ENCODE measurements at places on chromosomes 12 and 14.

DNA sequence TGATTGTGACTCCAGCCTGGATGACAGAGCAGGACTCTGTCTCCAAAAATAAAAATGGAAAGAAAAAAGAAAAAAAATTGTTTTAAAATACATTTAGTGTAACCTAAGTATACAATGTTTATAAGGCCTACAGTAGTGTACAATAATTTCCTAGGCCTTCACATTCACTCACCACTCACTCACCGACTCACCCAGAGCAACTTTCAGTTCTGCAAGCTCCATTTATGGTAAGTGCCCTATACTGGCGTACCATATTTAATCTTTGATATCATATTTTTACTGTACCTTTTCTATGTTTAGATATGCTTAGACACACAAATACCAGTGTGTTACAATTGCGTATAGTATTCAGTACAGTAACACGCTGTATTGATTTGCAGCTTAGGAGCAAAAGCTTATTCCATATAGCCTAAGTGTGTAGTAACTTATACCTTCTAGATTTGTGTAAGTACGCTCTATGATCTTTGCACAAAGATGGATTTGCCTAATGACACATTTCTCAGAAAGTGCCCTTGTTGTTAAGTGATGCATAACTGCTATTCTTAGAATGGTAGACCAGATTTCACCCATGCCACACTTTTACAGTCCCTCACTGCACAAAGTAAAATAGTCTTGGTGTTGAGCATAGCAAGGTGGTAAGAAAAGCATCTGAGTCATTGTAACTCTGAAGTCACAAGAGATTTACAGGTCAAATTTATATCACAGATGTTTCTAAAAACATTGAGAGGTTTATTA lies 151.9 kb downstream of the LRRK2 start:
- no peak for DNase-seq

DNA sequence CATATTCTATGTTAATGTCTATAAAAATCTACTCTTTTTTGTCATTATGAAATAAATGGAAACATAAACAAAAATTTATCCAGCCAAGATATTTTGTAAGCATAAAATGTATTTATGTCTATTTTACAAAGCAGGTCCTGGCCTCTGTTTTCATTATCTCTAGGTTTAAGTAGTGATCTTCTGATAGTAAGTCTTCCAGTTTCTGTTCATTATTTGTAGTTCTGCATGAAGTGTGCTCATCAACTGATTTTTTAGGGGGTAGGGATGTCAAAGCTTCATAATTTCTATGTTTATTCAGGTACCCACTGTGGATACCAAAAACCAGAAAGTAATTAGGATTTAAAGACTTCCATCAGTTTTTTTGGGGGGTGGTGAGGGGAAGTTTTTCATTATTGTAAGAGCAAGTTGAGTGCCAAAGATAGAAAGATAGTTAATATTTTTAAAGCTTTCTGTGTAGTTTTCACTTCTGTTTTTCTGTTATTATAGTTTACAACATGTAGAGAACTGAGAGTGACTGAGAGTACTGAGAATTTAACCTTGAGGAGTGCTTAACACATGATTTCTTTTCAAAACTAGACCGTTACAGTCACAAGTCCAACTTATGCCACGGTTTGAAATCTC lies 30.6 kb upstream of the LMO3 start:
- no peak for DNase-seq

GRCh38 chr12:65605019-65605418 lies 219.3 kb upstream of the HMGA2 start:
- DNase-seq = no peak

DNA sequence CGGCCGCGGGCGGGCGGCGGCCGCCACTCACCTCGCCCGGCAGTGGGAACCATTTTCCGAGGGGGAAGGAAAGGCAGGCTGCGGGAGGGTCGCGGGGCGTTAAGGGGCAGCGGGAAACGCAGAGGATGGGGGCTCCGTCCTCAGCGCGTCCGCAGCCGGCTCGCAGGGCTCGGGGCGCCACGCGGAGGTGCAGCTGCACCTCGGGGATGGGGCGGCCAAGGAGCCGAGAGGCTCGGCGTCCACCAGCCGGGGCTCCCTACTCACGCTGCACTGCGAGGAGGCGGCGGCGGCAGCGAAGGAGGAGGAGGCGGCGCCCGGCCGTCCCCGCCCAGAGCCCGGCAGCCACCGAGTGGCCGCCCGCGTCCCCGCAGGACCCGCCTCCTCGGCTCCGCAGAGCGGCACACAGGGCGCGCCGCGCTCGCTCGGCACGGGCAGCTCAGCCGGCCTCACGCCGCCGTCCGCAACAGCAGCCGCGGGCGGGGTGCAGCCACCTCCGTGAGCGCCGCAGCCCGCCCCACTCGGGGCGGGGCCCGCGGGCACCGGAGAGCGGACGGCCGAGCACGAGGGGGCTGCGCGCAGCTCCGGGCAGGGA lies at the start of gene ATP2B1:
Gene ATP2B1, minus strand, starts transcription at position 274 of the 592 bp plus-strand sequence. CDS start 52,952 bp downstream, outside the sequence.
- peak; percentile 84 for DNase-seq

GRCh38 chr14:81519200-81520011 lies 14.2 kb downstream of the SEL1L start:
- no peak for DNase-seq

DNA sequence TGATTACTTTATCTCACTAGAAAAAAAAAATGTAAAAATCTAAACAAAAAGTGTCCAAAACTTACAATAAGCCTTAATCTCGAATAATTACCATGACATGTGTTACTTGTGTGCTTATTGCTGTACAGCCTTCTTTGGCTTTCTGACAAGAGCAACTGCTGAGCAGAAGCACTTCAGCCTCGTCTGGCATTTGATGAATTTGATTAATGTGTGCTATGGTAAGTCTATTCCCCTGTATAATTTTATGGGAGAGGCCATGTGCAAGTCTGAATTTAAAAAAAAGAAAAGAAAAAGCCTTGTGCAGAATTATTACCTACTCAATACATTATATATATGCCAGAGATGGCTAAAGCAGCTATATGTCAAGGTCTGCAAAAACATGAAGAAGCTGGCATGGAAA lies 113.9 kb downstream of the AEBP2 start:
- DNase-seq = no peak

- DNase-seq = no peak
Measured at GRCh38 chr14:102469261-102469660, 40.3 kb downstream of the ANKRD9 start.

- DNase-seq = no peak
Measured at GRCh38 chr14:27886256-27886655, 880.3 kb upstream of the FOXG1 start.

GRCh38 chr12:22670762-22671161 lies 45.8 kb downstream of the ETNK1 start:
- no peak for DNase-seq

DNA sequence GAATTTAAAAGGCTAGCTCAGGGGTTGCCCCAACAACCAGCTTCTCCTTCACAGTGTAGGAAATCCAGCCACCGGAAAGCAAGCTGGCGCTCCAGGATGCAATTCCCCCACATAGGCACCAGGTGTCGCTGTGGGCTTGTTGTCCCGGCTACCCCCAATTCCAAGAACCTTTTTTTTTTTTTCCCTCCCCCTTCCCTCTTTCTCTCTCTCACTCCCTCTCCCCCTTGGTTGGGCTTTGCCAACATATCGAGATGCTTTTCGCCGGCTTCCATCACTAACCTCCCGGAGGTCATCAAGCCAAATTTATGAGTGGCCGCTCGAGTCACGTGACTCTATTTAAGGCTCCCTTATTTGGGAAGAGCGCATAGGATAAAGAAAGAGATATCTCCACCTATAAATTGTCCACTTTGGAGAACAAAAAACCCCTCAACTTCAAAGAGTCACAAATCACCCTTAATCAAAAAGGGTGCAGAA lies at the start of gene HOXC5:
Gene HOXC5, plus strand, starts transcription at position 424 of the 474 bp plus-strand sequence. CDS start 73 bp downstream, outside the sequence.
- peak; percentile 2 for DNase-seq

DNA sequence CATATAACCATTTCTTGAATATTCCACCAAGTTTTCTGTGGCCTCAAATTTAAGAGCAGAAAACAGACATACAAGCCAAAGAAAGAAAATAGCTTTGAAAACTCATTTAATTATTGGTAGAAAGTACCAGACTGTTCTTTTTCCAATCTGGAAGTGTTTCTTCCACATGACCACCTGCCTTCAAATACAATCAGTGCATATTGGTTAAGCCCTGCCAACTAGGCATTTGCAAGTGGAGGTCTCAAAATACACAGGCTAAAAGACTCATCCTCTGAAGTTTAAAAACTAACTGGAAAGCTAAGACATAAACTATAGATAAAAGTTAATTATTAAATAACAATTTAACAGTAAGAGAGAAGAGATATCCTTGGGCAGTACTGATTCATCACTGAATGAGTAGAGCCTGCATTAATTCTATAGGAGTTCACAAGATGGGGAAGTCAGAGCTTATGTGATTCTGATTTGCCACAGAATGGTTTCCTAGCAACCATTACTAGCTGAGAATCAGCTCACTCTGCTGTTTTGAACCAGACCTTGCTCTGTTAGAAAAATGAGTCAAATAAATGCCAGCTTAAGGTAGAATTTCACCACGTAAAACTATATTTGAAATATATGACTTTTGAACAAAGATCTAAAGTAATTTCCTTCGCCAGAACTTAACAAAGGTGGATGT lies 433.8 kb downstream of the FUT8 start:
- no peak for DNase-seq

DNA sequence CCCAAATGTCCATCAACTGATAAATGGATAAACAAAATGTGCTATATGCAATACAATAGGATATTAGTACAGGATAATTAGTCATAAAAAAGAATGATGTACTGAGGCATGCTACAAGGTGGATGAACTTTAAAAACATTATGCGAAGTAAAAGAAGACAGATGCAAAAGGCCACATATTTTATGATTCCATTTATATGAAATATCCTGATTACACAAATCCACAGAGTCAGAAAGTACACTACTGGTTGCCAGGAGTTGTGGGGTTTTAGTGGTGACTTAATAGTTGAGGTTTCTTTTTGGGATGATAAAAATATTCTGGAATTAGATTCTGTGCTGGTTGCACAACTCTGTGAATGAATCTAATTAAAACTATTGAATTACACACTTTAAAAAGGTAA lies 12.6 kb downstream of the TRIM9 start:
- no peak for DNase-seq

- DNase-seq = no peak
Measured at GRCh38 chr14:62143245-62143644, 381.0 kb downstream of the SNAPC1 start.

GRCh38 chr12:116876151-116876869 lies 4.9 kb downstream of the HRK start:
- no peak for DNase-seq

- DNase-seq = no peak
Measured at GRCh38 chr12:3092764-3093163, 15.6 kb downstream of the TSPAN9 start.

GRCh38 chr12:133010657-133011297 lies 24.6 kb downstream of the ZNF26 start:
- DNase-seq = no peak

GRCh38 chr12:8665759-8666158 lies 3.1 kb upstream of the MFAP5 start:
- no peak for DNase-seq

- DNase-seq = no peak
Measured at GRCh38 chr12:52010692-52011601, 4.2 kb downstream of the TAMALIN start.

GRCh38 chr14:98498019-98498885 lies 773.7 kb downstream of the BCL11B start:
- DNase-seq = no peak

GRCh38 chr14:87829543-87829942 lies 163.4 kb downstream of the GALC start:
- no peak for DNase-seq

- no peak for DNase-seq
Measured at GRCh38 chr12:70451528-70451927, 85.4 kb downstream of the KCNMB4 start.

GRCh38 chr12:72191761-72192160 lies 80.4 kb upstream of the TRHDE start:
- DNase-seq = no peak

GRCh38 chr12:128864516-128865186 lies 11.4 kb downstream of the GLT1D1 start:
- no peak for DNase-seq

- DNase-seq = no peak
Measured at GRCh38 chr12:115421796-115422709, 738.1 kb upstream of the TBX3 start.

DNA sequence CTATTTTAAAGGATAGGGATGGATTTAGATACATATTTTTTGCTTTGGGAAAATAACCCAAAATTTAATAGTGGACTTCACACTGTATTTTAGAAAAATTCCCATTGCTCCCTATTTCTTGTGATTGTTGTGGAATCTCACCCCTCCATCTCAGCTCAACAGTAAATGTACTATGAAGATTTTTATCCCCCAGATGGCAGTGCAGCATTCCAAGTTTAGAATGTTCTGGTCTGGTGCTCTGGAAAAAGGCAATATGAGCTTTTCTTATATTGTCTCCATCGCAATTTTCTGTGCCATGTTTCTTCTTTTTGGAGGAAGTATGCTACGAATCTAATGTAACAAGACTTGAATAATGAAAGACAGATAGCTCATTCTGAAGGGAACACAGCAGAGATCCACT lies 471.7 kb upstream of the SYT1 start:
- no peak for DNase-seq

- DNase-seq = no peak
Measured at GRCh38 chr12:94172973-94173372, 24.6 kb downstream of the PLXNC1 start.

GRCh38 chr12:3935078-3935477 lies 61.9 kb upstream of the PARP11 start:
- no peak for DNase-seq

- DNase-seq = no peak
Measured at GRCh38 chr14:45990252-45990651, 661.3 kb downstream of the RPL10L start.

- no peak for DNase-seq
Measured at GRCh38 chr12:49089821-49090773, 4.5 kb downstream of the DHH start.

- no peak for DNase-seq
Measured at GRCh38 chr12:104304261-104305009, 896 bp downstream of the EID3 start.

DNA sequence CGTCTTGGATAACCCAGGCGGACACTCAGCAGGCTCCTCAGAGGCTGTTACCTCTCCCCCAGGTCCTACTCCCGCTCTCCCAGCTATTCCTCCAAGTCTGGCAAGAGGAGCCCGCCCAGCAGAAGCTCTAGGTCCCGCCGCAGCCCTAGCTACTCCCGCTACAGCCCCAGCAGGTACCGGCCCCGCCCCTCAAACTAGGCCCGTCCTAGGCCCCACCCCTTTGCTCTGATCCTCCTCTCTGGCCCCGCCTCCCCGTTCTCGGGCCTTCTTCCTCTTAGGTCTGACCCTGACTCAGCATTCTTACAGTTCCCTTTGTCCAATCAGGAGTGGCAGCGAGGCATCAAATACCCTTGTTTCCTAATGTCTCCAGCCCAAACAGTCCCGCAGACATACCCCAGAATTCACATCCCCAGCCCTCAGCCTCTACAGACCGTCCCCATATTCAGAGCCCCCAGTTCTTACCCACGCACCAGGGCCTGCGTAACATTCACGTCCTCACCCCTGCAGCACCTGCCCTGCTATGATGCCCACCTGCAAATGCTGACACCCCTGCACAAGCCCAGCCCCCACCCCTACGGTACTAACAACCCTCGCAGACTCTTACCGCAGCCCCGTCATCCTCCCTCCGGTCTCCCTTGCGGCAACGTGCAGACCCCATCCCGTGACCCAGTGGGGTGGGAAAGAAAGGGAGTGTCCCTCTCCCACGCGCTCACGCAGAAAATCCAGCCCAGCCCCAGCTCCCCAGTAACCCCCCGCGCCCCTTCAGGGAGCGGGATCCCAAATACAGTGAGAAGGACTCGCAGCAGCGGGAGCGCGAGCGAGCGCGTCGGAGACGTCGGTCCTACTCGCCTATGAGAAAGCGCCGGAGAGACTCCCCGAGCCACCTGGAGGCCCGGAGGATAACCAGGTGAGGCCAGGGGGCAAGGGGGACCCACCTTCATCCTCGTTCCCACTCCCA lies 25.0 kb upstream of the HSPB8 start:
- peak; percentile 48 for DNase-seq

All from amygdala (tissue), 56 donors.